T-helper 1 cell (primary cell): ENCODE measurements at places on chromosomes 13 and 19.

DNA sequence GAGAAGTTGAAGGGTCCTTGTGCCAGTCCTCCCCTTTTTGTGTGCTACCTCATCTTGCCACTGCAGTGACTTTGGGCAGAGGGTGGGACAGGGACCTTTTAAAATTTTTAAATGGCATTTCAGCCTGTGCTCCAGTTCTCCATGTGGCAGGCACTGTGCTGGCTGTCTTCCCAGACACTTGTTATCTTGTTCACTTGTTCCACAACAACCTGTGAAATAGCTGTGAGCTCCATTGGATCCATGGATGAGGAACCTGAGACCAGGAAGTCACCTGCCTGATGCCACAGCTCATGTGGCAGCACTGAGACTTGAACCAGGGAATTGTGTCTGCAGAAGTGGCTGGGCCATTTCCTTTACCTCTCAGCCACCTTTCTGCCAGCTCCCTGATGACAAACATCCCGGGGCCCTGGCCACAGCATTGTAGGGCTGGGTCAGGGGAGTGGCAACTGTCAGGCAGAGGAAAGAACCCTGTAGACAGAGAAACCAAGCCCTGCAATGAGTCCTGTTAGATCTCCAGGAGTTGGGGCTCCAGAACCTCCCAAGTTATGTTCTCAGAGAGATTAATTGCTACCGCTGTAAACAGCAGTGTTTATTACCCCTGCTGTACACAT, 6.4 kb downstream of the EGLN2 start:
- DNase-seq, result peak; percentile 47

DNA sequence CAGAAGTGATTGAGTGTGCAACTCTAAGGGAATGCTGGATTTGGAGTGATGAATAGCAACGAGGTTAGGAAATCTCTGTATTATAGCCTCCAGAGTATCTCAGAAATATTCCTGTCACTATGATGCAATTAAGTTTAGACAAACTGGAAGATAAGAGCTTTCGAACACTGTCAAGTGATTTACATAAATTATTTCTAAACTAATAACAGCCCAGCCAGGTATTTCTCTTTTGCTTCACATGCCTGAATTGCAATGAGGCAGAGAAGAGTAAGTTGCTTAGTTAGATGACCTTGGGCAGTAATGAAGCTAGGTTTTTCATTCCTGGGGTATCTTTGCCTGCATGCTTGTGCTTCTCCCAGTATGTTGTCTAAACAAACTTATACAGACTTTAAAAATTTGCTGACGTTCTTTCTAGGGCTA, 134.5 kb downstream of the LMO7 start:
- no peak for DNase-seq

GRCh38 chr13:26037302-26037701, 14.5 kb downstream of the SHISA2 start:
- no peak for DNase-seq

DNA sequence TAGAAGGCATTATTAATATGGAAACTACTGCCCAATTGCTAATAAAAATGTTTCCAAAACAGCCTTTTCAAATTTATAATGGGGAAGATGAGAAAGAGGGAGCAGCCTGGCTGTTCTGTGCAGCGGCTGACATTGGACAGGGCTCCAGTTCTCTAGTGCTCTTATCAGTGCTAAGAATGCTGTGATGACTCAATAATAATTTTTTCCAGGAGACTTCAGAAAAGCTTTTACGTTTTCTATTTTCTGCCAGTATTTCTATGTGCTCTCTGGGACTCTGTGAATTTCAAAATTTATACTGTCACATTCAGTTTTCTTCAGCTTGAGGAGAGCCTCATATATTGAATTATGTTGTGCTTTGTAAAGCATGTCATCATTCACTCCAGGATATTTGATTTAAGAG, 209.6 kb downstream of the VWA8 start:
- no peak for DNase-seq

DNA sequence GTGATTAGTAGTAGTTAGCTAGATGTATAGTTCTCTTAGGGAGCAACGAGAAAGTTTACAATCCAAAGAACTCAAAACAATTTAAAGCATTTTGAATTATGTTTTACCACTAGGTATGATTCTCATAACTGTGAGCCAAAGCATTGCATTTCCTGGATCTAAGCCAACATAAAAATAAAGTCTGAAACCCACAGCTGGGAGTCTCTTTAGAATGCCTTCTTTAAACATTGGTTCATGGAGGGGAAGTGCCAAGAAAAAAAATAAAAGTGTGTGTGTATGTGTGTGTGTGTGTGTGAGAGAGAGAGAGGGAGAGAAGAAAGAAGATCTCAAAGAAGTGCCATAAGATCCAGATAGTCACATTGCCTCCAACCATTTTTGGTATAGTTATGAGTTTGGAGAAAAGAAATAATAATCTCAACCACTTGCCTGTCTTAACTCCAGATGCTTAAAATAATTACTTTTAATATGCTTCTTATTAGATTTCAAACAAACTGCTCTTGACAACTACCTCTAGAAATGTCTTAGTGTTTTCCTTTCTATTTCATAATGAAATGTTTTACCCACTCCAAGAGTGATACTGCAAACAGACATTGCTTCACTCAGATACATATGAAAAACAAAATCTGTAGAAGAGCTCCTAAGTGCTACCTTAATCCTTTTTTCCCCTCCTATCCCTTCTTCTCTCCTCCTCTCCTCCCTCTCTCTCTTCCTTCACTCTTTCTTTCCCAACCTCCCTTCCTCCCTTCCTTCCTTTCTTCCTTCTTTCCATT, 554.1 kb downstream of the KCTD12 start:
- DNase-seq, result no peak

GRCh38 chr13:41356786-41357185, 45.7 kb downstream of the NAA16 start:
- peak; percentile 20 for DNase-seq

DNA sequence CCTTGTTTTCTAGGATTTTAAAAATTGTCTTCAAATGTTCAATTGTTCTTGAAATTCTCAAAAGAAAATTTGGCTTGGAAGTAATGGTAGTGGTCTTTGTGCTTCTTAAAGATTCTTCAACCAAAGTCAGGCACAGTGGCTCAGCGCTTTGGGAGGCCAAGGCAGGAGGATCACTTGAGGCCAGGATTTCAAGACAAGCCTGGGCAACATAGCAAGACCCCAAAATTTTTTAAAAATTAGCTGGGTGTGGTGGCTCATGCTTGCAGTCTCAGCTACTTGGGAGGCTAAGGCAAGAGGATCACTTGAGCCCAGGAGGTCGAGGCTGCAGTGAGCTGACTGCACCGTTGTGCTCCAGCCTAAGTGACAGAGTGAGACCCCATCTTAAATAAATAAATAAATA, 153.5 kb upstream of the ZNF507 start:
- DNase-seq, result no peak

DNA sequence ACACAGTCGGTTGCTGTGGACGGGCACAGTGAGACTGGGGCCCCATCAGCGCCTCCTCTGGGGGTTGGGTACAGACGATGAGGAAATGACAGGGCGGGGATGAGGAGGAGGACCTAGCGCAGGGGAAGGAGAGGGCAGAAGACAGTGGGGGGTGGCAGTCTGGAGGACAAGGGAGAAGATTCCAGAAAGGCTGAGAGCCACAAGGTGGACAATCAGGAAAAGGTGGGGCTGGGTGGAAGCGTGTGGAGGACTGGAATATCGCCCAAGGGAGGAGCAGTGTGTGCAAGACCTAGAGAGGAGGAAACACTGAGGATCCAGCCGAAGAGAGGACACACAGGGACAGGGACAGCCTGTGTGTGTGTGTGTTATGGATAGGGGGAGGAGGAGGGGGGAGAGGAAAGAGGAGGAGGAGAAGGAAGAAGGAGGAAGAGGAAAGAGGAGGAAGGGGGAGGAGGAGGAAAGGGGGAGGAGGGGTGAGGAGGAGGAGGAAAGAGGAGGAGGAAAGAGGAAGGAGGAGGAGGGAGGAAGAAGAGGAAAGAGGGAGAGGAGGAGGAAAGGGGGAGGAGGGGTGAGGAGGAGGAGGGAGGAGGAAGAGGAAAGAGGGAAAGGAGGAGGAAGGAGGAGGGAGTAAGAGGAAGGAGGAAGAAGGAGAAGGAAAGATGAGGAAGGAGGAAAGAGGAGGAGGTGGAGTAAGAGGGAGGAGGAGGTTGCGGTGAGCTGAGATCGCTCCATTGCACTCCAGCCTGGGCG, 15.8 kb upstream of the GARIN5A start:
- no peak for DNase-seq

DNA sequence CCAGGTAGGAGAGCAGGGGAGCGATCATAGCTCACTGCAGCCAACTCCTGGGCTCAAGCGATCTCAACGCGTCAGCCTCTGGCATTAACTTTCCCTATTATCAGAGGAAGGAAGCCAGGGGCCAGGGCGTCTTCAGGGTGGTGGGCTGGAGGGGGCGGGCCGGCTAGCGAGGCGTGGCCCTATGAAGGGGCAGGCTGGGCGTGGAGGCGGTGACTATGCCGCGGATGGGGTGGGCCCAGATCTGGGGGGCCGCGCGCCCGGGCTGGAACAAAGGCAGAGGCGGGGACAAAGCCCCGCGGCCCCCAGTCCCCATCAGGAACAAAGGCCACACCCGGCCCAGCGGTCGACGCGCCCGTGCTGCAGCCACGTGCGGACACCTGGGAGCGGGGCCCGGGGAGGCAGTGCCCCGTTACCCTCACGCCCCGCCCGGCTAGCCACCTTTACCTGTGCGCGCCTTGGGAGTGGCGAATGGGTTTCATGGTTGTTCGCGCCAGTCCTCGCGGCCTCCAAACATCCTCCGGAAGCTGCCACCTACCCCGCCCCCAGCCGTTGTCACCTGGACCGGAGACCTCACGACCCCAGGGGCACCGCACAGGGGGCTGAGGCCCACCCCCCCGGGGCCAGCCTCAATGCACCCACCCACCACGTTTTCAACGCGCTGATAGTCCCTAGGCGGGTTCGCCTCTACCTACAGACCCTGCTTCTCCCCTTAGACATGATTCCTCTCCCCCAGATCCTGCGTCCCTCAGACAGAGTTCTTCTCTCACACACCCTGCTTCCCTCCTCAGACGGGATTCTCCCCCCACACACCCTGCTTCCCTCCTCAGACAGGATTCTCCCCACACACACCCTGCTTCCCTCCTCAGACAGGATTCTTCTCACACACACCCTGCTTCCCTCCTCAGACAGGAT, 5.4 kb upstream of the TRIM28 start:
- no peak for DNase-seq

- DNase-seq, result no peak
These were observed 266.1 kb downstream of the TSHZ3 start for GRCh38 chr19:31083105-31083504.

DNA sequence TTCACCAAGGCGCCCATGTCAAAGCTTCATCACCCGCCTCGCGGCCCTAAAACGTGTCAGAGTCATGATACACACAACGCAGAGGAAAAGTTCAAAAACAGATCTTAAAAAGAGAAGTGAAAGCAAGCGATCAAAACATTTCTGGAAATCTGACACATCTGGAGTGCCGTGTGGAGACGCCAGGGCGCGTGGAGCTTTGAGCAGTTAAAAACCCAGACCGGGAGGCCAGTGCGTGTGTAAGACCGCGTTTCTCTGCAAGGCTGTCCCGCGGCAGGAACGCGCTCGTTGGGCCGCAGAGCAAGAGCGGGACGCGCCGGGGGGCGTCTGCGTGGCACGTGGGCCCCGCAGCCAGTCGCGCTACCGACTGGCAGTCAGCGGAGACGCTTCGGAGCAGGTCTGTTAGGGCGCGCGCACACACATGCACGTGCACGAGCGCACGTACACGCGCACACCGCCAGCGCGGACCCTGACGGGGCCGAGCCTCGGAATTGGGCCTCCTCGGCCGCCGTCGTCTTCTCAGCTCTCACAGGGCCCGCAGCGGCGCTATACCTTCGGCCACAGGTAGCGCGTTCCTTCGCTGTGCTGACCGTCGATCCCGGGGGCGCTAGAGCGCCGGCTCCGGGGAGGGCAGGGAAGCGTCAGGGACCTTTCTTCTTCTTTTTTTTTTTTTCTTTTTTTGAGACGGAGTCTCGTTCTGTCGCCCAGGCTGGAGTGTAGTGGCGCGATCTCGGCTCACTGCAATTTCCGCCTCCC, 35.8 kb downstream of the RNF6 start:
- peak; percentile 84 for DNase-seq

DNA sequence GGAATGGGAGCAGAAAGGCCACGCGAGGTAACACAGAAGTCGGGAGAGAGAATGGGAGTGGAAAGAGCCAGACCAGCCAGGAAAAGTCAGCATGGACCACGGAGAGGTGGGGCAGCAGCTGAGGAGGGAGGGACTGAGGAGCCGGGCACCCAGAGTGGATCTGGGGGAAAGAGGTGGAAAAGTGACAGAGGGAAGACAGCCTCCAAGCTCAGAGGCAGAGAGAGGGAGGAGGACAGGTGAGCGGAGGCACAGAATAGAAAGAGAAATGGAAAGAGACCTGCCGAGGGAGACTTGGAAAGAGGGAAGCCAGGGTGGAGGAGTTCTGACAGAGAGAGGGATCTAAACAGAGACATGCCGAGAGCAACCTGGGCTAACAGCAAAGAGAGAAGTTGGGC, 1.6 kb downstream of the GRIK5 start:
- no peak for DNase-seq

DNA sequence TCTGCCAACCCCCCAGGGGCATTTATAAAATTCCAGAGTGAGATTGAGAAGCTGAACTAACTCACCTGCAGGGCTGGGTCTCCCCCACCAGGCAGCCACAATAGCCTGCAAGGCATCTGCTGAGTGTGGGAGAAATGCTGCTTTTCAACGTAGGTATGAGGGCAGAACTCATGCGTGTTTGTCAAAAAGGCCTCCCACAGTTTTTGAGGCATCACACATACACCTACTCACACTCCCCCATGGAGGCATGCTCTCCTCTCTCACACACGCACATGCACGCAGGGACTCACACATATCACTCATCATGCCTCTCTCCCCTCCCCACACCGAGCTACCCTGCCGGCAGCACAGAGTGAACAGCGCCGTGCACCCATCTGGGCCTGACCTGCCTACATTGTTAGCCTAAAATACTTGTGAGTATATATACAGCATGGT, 390.5 kb downstream of the FGF9 start:
- peak; percentile 16 for DNase-seq

DNA sequence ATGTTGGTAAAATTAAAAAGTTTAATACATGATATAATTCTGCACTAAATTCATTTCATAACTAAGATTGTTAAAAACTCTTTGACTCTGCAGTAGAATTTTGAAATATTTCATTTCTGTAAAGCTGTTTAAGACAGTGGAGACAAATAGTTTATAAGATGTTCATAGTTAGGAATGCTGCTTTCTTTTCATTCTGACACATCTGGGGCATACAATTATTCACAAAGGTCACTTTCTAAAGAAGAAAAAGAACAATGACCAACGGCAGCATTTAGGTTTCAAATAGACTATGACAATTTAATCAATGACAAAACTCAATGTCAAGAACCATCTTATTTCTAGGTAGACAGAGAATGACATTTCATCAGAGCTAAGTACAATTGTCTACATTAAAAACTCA, 1422.1 kb downstream of the PCDH9 start:
- DNase-seq, result no peak
